ENCODE measurements at places on chromosomes 12 and 14.

- DNase-seq, result no peak
These were observed 858.2 kb downstream of the VRK1 start for GRCh38 chr14:97655169-97655948.

DNA sequence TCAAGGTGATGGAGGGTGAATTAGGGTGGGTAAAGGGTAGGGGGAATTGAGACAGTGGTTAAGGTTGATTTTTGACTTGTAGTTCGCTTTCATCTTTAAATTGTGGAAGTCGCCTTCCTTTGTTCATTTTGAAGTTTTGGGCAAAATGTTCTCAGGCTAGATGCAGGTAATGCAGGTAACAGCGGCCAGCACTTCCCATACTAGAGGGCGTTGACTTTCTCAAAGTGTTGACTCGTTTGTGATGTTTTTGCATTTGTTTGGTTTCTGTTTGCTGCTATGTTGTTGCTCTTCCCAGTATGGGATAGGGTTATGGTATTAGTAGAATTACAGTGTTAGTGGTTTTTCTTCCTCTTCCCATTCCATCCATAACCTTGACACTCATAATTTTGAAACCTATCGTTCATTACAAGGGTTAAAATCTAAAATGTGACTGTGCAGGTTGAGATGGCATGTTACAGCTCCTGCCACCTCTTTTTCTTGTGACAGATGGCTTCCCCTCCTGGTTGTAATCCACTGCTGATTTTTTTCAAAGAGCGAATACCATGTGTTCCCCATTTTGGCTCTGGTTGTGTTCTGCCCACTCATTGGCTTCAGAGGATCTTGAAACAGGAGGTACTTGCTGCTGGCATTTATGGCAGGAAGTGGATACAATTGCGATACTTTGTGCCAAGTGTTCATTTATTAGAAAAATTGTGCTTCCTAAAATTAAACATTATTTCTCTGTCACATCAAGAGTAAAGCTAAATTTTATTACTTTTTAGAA is 57.1 kb downstream of the ERC1 start:
- no peak for DNase-seq

DNA sequence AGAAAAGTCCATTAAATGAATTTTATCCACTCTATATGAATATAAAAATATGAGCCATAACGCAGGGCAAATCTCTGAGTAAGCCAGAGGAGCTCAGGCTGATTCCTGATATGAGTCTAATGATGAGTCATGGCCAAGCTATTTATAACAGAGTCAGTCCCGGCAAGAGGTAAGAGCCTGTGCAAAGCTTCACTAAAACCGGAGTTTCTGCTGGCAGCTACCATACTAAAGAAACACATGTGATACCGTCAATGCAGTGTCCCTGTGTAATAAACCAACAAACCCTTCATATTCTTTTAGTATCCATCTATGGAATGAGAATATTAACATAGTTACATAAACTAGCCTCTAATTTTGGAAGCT is 319.4 kb downstream of the KCNC2 start:
- no peak for DNase-seq

GRCh38 chr12:115572440-115572839 is 705.1 kb downstream of the MED13L start:
- DNase-seq, result no peak

DNA sequence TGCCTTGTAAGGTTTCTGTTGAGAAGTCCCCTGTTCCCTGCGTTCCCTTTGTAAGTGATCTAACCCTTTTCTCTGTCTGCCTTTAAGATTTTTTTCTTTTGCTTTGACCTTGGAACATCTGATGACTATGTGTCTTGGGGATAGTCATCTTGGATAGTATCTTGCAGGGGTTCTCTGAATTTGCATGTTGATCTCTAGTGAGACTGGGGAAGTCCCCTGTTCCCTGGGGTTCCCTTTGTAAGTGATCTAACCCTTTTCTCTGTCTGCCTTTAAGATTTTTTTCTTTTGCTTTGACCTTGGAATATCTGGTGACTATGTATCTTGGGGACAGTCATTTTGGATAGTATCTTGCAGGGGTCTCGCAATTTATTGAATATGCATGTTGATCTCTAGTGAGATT is 38.2 kb upstream of the TMX1 start:
- DNase-seq, result no peak

DNA sequence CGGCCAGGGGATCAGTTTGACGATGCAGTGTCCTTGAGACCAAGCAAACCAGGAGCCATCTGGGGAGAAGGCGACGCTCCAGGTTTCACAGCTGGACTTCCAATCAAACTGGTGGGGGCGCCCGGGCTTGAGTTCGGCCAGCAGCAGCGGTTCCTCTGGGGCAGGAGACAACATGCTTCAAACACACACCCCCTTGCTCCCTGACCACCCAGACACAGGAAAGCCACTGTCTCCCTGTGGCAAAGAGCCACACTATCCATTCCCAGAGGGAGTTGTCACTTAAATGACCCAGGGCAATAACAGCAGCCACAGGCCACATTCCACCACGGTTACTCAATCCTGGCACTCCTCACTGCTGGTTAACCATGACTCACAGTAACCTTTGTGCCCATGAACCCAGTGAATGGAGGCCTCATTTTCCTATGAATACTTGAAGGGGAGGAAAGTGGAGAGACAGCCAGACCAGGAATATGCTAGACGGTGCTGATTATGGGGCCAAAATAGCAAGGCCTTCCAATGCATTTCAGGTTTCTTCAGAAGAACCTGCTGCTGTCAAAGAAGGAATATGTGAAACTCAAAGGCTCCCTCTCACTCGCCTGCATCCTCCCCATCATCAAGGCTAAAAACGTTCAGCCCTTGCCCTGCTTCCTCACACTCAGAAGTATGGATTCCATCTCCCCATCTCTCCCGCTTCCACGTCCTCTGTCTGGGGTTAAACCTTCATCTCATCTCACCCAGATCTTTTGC is 8.5 kb downstream of the WSB2 start:
- DNase-seq, result no peak

DNA sequence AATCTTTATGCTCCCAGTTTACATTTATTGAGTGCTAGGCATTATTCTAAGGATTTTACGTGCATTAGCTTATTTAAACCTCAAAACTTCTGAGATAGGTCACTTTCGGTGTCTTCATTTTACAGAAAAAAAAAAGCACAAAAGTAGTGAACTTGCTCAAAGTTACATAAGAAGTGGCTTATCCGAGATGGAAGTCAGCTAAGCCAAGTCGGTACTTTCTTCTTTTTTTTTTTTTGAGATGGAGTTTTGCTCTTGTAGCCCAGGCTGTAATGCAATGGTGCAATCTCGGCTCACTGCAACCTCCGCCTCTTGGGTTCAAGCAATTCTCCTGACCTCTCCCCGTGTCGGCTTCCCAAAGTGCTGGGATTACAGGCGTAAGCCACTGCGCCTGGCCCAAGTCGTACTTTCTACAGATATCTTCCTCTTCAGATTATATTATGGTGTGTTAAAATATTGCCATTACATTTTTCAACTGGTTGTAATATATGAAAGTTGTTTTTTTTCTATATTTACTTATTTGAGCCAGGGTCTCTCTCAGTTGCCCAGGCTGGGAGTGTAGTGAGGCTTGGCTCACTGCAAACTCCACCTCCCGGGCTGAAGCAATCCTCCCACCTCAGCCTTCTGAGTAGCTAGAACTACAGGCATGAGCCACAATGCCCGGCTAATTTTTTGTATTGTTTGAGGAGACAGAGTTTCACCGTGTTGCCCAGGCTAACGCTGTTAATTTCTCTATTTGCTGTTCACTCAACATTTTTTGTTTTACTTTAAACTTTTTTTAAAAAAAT is 8.9 kb downstream of the DPPA3 start:
- no peak for DNase-seq

GRCh38 chr12:72267974-72268373 is 4.2 kb upstream of the TRHDE start:
- no peak for DNase-seq

DNA sequence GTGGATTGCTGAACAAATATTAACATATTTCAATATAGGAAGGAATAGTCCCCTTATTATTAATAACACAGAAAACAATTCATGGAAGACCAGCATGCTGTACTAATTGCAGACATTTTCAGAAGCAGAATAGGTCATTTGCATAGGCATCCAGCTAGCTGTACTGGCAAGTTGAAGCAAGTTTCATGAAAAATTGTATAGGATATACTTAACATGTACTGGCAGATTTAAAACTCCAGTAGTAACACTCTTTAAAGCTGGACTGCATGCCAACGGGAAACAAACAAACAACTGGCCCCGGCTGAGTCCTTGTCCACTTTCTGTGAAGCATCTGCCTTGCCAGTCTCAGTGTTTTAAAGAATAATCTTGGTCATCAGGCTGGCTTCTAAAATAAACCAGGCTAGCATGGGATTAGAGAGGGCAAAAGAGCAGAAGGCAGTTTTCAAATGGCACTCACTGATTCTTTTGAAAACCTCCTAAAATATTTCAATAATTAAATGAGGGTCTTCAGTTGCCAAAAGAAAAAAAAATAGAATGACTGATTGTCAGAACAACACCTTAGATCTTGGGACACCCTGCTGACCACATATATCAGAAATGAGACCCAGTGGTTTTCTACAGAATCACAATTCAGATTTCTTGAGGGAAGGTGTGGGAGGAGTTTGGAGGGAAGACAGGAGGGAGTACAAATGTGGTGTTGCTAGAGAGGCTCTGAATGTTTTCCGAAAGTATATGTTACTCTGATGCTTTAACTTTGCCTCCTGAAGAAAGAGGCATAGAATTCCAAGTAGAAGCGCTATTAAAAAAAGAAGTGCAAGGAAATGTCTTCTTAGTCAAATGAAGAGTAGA is 122.5 kb upstream of the KRAS start:
- no peak for DNase-seq

- DNase-seq, result no peak
These were observed 15.8 kb downstream of the FBXW8 start for GRCh38 chr12:116926283-116927243.

All from nephron progenitor cell (in vitro differentiated cells).